ENCODE measurements at places on chromosomes 7 and 10. TPM values are rescaled to one million over a fixed set of nuclear protein-coding genes. Genes with fewer than 3 reads are reported as not detected.

GRCh38 chr10:46304062-46304461 is 17.3 kb downstream of the ANTXRL start:
- no peak for DNase-seq

DNA sequence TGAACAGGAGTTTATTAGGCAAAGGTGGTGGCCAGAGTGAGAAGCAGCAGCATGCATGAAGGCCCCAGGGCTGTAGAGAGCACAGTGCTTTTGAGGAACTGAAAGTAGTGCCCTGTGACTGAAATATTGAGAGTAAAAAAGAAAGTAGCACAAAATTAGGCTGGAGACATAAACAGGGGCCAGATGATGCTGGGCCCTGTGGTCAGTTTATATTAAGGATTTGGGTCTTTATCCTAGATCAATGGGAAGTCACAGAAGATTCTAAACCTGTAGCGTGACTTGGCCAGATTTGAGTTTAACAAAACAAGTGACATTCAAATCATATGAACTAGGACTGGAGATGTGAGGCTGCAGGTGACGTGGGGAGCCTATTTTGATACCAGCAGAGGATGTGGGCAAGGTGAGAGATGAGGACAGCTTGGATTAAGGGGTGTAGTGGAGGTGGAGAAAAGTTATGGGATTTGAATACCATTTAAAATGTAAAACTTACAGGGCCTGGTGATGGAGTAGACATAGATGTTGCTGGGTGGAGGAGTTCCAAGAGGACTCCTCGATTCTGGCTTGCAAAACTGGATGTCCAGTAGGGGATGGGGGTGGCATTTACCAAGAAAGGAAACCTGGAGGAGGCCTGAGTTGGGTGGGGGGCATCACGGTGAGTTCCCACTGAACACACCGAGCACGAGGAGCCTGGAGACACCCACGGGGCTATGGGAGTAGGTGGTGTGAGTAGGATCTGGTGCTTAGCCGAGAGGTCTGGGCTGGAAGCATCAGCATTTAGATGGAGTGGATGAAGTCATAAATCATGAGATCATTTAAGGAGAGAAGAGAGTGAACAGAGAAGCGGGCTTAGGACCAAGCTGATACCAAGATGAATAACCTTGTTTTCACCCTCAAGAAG is 52.8 kb downstream of the HHEX start:
- DNase-seq, result no peak

GRCh38 chr10:47337310-47337709 is 10.9 kb upstream of the RBP3 start:
- DNase-seq, result peak; percentile 32

The CDC123 gene
- total RNA-seq, result 77.4 TPM

GRCh38 chr10:52314822-52315552 is 906 bp downstream of the DKK1 start:
- DNase-seq, result no peak

The SFXN2 gene
- total RNA-seq, result 0.46 TPM

- DNase-seq, result no peak
Measured at GRCh38 chr10:88707429-88708155, 1.5 kb downstream of the LIPK start.

The ATOH7 gene
- 0.99 TPM for total RNA-seq

The YAE1 gene
- 13.7 TPM for total RNA-seq

- DNase-seq, result no peak
Measured at GRCh38 chr7:104971290-104972071, 42.5 kb upstream of the KMT2E start.

The AKR1C2 gene
- 22.7 TPM for total RNA-seq

DNA sequence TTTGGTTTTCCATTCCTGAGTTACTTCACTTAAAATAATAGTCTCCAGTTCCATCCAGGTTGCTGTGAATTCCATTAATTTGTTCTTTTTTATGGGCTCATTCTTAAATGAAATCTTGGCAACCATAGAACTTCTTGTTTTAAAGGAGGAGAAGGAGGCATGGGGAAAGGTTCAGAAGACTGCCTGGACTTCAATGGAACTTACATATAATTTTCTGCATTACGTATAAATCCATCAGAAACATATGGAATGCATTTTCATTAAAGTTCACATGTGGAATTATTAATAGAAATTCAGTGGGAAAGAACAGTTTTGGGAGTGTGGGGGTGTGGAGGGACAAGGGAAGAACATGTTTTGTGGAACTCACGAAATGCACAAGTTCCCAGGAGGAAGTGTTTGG is 176.6 kb upstream of the PRKCQ start:
- no peak for DNase-seq

DNA sequence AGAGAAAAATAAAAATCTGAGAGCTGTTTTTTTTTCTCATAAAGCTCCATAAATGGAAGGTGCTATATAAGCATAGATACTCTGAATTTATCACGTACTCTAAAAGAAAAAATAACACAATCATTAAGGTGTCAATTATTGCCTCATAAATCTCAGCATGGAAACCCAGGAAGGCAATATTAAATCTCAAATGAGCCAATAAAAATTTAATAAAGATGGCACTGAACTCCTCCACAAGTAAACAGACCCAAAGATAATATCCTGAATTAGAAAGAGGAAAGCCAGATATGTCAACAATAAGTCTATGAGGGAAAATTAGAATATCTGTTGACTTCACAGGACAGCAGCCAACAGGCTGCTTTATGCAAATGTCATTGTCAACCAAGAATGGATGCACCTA is 66.5 kb downstream of the CDK6 start:
- DNase-seq, result no peak

The PTPN20 gene
- 6.0 TPM for total RNA-seq

DNA sequence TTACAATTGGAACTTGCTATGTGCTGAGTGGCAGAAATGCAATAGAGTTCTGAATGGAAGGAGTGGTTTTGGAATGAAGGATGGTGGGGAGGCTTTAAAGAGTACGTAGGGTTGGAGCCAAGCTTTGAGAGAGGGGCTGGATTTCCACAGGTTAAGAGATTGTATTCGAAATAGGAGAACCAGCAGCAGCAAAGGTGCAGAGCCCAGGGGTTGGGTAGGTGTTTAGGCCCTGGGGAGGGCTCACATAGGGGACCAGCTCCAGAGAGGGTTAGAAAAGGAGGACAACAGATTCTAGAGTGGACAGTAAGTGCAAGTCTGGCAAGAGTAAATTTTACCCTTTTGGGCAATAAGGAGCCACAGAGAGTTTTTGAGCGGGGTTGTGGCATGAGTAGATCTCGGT is 297.2 kb downstream of the RPS24 start:
- no peak for DNase-seq

DNA sequence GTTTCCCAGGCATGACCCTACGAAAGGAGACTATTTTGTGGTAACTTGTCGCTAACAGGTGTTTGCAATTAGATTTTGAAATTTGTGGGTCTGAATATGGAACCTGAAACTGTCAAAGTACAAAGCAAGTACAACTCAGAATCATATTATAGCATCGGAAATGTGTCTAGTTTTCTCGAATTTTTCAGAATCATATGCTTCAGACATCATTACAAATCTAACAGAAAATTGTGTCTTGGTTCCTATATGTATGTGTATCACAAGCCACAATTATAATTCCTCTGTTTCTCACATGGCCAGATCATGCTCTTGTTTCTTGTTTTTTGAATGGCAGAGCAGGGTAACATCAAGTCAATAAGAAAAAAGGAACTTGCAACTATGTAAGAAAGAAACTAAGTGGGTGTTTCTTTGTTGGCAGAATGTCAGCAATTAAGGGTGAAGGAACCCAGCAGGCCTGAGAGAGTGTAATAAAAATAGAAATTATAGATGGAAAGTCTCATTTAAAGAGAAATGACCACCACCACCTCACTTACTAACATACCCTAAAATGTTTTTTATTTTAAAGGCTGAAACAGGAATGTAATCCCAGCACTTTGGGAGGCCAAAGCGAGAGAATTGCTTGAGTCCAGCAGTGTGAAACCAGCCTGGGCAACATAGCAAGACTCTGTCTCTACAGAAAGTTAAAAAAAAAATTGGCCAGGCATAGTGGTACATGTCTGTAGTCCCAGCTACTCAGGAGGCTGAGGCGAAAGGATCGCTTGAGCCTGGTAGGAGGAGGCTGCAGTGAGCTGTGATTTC is 51.3 kb downstream of the PRTFDC1 start:
- no peak for DNase-seq

GRCh38 chr7:147707926-147708325 is 882.6 kb upstream of the C7orf33 start:
- DNase-seq, result no peak

DNA sequence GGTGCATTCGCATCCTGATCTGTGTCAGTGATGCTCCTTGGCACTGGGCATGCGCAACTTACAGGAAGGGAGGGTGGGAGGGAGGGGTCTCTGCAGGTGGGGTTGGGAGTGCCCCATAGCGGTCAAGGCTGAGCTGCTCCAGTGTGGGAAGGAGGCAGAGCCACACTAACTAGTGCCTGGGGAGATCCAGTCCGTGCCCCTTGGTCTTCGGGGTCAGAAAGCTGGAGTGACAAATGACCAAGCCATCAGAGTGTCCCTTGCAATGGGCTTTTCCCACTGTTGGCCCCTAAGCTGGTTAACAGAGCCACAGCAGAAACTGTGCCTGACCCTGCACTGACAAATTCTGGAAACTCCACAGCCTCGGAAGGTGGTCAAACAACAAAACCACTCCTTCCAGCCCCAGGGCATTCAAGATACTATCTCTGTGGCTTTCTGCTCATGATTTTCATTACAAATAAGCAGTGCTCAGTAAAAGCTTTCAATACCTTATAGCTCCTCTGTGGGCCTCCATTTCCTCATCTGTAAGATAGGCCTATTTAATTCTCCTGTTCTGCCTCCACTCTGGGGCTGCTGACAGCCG is 138.1 kb upstream of the UNC5B start:
- no peak for DNase-seq

- DNase-seq, result no peak
Measured at GRCh38 chr7:82678259-82678658, 234.7 kb upstream of the CACNA2D1 start.

DNA sequence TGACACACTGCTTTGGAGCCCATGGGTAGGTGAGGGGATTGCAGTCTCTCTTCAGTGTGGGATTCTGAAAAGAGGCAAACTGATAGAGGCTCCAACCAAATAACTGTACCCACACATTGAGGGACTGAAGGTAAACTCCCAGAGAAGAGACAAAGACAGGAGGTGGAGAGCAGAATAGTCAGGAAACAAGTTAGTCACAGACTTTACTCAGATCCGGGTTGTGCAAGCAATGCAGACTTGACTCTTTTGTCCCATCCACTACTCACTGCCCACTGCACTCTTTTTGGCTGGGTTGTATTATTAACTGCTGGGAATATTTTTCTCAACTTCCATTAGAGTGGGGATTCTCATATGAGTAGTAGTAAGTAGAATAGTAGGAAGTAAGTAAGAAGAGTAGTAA is 152.7 kb downstream of the NRG3 start:
- no peak for DNase-seq

DNA sequence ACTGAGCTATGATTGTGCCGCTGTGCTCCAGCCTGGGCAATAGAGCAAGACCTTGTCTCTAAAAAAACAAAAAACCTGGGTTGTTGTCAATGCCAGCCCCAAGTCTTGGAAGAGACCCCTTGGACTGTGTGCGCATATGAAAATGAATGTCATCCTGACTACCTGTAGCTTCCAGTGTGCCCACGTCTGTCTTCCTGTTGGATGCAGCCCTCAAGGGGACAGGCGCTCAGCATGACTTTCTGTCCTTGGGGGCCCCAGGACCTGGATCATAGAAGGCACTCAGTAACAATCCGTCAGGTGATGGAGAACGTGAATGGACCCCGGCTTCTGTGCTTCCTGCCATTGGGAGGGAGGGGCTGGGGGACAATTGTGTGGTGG is 9.0 kb downstream of the PRF1 start:
- peak; percentile 43 for DNase-seq

GRCh38 chr7:105673367-105674084 is 92.2 kb upstream of the EFCAB10 start:
- DNase-seq, result no peak

DNA sequence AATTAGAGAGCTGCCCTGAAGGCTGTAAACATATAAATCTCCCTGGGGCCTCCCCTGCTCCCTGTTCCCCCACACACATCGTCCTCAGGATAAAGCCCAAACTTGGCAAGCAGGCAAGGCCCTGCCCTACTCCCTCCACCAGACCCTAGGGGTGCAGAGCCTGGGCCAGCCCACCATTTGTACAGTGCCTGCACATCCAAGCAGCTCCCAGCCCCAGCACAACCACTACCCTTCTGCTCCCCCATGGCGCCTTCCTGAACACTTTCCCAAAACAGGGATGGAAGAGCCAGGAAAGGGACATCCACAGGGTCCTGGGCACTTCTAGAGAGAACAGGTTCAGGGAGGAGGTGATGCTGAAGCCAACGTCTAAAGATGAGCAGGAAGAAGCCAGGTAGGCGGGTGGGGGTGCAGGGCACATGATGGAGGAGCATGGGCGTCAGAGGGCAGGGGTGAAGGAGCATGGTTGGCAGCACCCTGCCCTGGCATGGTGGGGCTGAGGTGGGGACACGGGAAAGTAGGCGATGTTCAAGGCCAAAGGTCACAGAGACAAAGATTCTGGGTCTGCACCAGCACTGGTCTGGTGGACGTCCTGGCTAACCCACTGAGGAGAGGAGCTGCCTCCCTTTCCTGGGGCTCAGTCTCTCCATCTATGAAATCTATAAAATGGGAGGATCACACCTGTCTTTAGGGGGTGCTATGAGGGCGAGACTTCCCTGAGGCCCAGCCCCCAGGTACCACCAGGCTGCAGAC is 140.6 kb downstream of the ARHGAP22 start:
- no peak for DNase-seq

The MASTL gene
- 8.5 TPM for total RNA-seq

DNA sequence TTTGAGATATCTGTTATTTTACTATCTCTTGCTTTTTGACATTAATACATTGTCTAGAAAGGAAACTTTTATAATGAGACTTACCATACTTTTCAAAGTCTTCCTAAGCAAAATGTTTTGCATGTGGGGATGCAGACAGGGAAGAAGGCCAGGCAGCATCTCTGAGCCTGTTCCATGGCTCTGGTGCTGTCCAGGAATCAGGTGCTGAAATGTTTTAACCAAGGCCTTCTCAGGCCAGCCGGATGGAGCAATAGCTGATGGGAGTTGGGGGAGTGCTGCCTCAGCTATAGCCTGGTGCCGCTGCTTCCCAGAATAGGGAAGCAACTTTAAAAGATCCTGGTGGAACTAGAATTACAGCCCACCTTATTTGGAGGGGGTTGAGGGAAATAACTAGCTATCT is 38.5 kb downstream of the CRTAC1 start:
- no peak for DNase-seq

The GIMAP2 gene
- 4.3 TPM for total RNA-seq

GRCh38 chr10:104434601-104435000 is 81.0 kb downstream of the CFAP58 start:
- no peak for DNase-seq

- no peak for DNase-seq
Measured at GRCh38 chr7:37510043-37510634, 61.5 kb upstream of the ELMO1 start.

DNA sequence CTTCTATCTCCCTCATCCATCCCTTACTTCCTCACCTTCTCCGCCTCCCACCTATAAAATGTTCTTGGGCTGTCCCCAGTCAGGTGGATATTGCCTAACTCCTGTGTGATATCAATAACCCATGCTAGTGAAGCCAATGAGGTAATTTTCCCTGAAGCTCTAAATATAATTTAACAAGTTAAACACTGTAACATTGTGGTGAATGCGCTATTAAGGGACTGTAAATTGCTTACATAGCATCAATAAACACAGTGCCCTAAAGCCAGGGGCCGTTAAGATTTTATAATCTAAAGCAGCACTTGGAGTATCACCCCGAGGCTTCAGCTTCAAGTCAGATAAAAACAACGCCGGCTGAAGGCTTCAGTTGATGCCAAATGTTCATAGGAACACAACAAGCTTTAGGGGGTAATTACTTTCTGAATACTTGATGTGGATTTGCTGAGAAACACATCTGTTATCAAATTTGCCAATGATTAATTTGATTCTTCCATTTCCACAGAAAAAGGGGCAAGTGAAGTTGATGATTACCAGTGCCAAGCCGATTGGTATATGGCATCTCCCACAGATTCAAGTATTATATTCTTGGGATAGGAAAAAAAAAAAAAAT is 138.4 kb downstream of the CREB5 start:
- no peak for DNase-seq

Data from lower leg skin (tissue), 4 donors.